ENCODE measurements at places on chromosomes 7 and 10. TPM values are rescaled to one million over a fixed set of nuclear protein-coding genes. Genes with fewer than 3 reads are reported as not detected.

GRCh38 chr10:52631648-52632047, 140.9 kb downstream of the MBL2 start:
- no peak for DNase-seq

- no peak for DNase-seq
Observed at GRCh38 chr7:127973832-127974231, 57.4 kb downstream of the LRRC4 start.

GRCh38 chr7:96014617-96015016, 242.3 kb downstream of the DYNC1I1 start:
- DNase-seq = no peak

GRCh38 chr10:96255549-96256333, 15.6 kb downstream of the BLNK start:
- no peak for DNase-seq

- DNase-seq = no peak
Observed at GRCh38 chr7:83857691-83858090, 208.8 kb upstream of the SEMA3E start.

Gene KNDC1
- 7.4 TPM for total RNA-seq

DNA sequence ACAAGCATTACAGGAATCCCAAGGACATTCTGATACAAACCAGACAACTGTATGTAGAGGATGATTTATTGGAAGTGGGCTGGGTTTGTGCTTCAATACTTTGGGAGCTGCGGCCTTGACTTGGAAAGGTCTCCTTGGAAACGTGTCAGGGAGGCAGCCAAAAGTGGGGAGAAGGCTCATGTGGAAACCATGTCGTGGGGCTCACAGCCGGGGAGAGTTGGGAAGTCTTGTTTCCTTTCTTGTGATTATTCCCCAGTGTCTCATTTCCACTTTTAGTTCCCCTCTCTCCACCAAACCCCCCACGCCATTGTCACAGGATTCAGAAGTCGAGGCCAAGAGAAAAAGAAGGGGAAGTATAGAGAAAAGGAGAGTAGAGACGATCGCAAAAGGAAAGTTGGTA, 53.9 kb upstream of the SFMBT2 start:
- DNase-seq = no peak

GRCh38 chr7:39098506-39098905, 120.8 kb downstream of the POU6F2 start:
- DNase-seq = no peak

- DNase-seq = peak; percentile 64
Observed at GRCh38 chr7:123748171-123748733, 551 bp downstream of the WASL start.

- no peak for DNase-seq
Observed at GRCh38 chr7:22587322-22587721, 87.3 kb upstream of the STEAP1B start.

GRCh38 chr7:51121036-51121790, 195.4 kb downstream of the COBL start:
- no peak for DNase-seq

DNA sequence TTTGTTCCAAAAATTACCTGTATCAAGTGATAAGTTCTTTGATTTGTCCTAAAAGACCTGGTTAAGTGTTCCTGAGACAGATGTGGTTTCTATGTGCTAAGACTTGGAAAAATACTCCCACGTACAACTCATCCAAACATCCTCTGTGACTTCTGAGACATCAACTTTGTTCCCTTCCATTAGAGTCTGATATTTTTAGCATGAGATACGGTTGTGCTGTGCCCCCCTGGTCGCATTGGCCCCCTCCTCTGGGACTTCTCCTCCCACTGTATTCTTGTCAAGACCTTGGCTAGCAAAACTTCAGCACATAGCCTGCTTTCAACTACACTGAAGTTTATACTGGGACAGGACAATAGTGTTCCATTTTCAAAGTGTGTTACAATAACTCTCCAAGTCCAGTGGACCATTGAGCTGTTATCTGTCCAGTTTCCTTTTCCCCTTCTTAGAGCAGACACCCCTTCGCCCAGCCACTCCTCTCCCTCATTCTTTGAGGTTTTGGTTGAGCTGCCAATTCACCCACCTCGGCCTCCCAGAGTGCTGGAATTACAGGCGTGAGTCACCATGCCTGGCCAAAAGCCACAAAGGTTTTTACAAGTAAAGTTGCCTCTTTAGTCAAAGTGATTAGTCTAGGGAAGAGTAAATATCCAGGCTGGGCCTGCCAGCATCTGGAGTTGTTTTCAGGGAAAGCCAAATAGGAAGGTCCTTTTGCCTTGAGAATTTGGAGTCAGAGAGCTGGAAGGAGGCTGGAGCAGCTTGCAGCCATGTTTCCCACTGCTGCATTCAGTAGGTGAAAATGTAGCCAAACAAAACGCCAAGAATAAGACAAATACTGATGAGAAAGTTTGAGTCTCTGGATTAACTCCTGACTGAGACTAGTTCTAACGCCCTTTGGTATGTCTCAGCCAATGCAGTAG, 17.8 kb upstream of the PDLIM1 start:
- no peak for DNase-seq

GRCh38 chr7:101902680-101903514, 85.5 kb downstream of the CUX1 start:
- DNase-seq = no peak

Gene CALD1
- total RNA-seq = 61.8 TPM

GRCh38 chr7:121914676-121915279, 41.8 kb downstream of the PTPRZ1 start:
- no peak for DNase-seq

GRCh38 chr10:101493782-101494281, 94.2 kb downstream of the POLL start:
- no peak for DNase-seq

DNA sequence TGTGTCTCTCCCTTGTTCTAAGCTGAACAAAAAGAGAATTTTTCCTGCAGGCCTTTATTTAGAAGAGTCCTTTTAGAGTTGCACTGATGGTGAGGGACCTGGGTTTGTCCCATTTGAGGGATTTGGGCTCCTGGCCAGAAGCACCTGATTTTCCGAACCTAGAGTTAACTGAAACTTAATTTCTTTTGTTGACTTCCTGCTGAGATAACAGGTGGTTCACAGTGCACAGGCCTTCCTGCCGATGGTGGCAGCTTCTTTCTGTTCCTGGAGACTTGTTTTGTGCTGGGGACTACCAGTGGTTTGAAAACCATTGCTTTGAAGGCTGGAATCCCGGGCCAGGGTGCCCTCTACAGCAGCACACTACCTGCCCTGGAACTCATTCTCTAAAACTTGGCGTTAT, 99.2 kb downstream of the SUGCT start:
- DNase-seq = no peak

DNA sequence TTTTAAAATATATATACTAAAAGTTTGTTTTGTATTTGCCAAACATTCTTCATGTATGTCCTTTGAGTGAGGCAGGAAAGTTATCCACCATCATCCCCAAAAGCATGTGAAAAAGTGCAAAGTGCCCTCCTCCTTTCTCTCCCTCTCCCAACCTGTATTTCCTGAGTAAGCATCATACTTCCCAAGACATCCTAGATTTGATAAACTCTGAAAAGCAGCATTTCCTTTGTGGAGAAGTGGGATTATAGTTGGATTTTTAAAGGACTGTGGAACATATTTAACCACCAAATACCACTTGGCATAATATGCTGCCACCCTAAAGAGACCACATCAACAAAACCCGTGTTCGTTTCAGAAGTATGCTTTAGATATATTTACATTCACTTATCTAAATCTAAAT, 36.9 kb downstream of the NET1 start:
- DNase-seq = no peak

DNA sequence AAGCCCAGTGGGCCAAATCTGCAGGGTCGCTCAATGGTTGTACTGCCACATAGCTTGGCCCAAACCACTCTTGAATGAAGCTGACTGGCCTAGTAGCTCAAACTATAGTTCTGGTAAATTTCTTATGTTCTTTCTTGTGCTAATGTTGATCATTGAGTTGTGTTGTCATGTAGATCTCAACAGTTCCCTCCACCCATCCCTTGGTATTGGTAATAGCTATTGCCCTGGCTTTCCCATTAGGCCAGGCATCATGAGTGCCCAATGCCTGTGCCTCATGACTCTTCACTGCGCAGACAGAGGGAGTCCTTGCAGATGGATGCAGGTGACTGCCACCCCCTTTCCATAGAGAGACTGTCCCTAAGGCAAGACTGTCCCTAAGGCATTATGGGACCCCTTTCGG, 988.4 kb downstream of the KCNMA1 start:
- DNase-seq = no peak

DNA sequence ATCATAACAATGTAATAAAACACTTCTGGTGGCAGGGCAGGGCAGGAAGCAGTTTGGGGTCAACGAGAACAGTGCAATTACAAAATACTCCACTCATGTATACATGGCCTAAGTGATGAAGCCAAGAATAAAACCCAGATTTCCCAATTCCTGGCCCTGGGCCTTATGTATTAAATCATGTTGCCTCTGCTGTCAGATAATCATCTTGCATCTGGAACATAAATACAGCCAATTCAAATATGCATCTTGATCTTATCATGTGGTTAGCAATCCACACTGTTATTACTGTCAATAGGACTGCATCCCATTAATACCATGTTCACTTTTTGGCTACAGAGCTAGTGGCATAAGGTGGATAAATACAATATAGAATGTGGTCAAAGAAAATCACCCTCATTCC, 186.5 kb upstream of the SLC25A13 start:
- no peak for DNase-seq

- no peak for DNase-seq
Observed at GRCh38 chr10:58980826-58981415, 195.5 kb upstream of the PHYHIPL start.

Gene ZNF425
- 6.5 TPM for total RNA-seq

- DNase-seq = no peak
Observed at GRCh38 chr7:23960361-23960760, 250.3 kb downstream of the STK31 start.

Gene TRIP6
- total RNA-seq = 13.1 TPM

DNA sequence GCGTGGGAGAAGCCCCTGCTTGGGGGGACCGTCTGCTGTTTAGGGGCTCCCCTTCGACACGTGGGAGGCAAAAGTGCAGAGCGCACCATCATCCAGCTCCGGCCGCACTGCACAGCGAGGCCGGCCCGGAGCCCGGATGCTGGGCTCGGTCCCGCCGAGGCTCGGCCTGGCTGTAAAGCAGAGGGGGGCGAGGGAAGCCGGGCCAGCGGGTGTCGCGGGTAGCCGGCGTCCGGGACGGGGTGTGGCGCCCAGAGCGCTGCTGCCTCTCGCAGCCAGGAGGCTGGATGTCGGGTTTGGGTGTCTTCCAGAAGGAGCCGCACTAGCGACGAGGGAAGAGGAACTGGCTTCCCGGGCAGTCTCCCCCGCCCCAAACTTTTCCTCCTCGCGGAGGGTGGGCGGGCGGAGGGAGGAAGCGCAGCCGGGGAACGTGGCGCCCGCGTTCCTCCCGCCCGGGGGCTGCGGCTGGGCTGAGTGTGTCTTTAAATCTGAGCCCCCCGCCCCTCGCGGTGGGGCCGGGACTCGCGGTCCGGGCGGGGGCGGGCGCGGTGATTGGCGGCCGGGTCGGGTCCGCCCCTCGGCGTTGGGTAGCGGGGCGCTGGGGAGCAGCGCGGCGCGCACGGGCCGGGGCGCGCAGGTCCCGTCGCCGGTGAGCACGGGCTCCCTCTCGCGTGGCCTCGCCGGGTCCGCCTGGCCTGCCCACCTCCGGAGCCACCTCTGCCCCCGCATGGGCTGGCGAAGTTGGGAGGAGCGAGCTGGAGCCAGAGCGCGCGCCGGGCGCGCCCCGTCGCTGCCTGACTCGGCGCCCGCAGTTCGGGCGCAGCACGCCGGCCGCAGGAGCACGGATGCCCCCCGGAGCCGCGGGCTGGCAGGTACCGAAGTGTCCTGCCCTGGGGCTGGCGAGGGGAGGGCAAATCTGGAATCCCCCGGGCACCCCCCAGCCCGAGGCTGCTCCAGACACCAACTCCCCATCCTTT, at the start of gene PALD1:
TSS of gene PALD1 (plus strand) at position 577 of the 974 bp plus-strand sequence. CDS start 47,185 bp downstream, outside the sequence.
- peak; percentile 62 for DNase-seq

Gene CYP17A1
- not detected for total RNA-seq

- no peak for DNase-seq
Observed at GRCh38 chr10:86257683-86258082, 108.9 kb downstream of the GRID1 start.

- no peak for DNase-seq
Observed at GRCh38 chr10:47230482-47230881, 69.5 kb upstream of the GDF10 start.

Gene CPVL
- 20.3 TPM for total RNA-seq

Gene RRP12
- total RNA-seq = 26.8 TPM

- no peak for DNase-seq
Observed at GRCh38 chr10:69160809-69161241, 19.2 kb upstream of the SUPV3L1 start.

DNA sequence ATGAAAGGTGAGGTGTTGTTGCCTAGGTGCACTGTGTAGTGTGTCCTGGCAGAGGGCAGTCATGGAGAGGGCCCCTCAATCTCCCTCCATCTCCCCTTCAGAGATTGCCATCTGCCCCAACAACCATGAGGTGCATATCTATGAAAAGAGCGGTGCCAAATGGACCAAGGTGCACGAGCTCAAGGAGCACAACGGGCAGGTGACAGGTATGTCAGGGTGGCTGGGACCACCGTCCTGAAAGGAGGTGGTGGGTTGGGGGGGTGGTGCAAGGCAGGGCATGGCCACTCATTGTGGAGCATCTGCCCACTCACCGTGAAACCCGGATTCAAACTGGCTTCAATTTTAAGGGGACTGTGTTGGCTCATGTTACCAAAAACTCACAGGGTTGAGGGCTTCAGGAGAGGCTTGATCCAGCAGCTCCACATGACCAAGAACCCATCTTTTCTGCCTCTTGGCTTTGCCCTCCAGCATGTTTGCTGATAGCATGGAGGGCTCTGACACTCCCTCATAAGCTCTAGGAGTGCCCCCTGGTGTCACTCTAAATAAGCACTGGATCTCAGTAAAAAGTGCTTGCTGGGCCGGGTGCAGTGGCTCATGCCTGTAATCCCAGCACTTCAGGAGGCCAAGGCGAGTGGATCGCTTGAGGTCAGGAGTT, 12.2 kb downstream of the ARPC1B start:
- no peak for DNase-seq

Gene PVRIG
- not detected for total RNA-seq

Gene GHITM
- 120 TPM for total RNA-seq

DNA sequence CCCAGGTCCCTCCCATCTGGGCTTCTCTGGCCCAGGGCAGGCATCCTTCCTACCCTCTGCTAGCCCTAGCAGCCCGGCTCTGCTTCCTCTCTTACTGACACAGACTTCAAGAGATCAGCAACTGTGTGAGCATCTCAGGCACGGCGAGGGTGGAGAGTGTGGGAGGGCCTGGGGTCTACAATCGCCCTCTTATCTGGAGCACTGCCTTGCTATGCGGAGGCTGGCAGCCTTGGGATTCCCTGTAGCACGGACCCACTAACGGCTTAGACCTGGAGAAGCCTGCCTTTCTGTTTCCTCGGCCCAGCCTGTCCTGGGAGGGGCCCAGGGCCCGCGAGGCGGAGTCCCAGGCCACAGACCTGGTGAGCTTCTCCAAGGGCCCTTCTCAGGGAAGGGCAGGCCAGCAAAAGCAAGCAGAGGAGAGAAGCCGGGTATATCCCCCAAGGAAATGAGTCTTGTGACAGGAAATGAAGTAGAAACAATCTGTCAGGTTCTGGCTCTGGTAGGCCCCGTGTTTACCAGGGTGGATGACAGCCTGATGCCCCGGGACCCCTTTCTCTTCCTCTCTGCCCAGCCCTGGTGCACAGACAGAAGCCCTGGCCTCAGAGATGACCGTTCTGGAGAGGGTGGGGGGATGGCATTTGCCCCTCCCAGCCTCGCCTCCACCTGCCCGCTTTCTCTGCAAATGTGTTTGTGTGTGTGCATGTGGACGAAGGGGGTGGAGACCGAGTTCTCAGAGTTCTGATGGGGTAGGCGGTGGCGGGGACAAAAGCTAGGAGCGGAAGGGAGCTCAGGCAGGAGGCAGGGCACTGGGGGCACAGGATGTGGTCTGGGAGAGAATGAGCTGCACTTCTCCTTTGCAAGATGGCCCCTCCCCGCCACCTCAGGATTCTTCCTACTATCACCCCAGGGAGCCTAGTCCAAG, 2.5 kb downstream of the LRCH4 start:
- peak; percentile 30 for DNase-seq

All from glutamatergic neuron (in vitro differentiated cells).